ENCODE measurements at places on chromosomes 16 and 17. TPM values are rescaled to one million over a fixed set of nuclear protein-coding genes. Genes with fewer than 3 reads are reported as not detected.

Gene KRT9
- total RNA-seq: not detected

Gene MT1E
- 158 TPM for total RNA-seq

Gene NDUFB10
- total RNA-seq: 85.8 TPM

Gene TUBB3
- total RNA-seq: 2.1 TPM

Gene SHCBP1
- total RNA-seq: 2.1 TPM

Gene GP1BA
- total RNA-seq: 0.92 TPM

Gene KCNJ12
- total RNA-seq: 1.9 TPM

Gene CTF1
- 10.3 TPM for total RNA-seq

GRCh38 chr17:82077617-82078358 lies 12.2 kb upstream of the DUS1L start:
- DNase-seq: no peak

GRCh38 chr17:30234964-30235363 lies 533 bp downstream of the SLC6A4 start:
- no peak for DNase-seq

- no peak for DNase-seq
Measured at GRCh38 chr17:57257195-57257894, 1.0 kb downstream of the MSI2 start.

- DNase-seq: no peak
Measured at GRCh38 chr16:71882505-71883167, 1.3 kb downstream of the ZNF821 start.

- DNase-seq: no peak
Measured at GRCh38 chr17:46061435-46061834, 62.4 kb downstream of the STH start.

- DNase-seq: peak; percentile 85
Measured at GRCh38 chr17:76725580-76726230, 701 bp downstream of the JMJD6 start.

DNA sequence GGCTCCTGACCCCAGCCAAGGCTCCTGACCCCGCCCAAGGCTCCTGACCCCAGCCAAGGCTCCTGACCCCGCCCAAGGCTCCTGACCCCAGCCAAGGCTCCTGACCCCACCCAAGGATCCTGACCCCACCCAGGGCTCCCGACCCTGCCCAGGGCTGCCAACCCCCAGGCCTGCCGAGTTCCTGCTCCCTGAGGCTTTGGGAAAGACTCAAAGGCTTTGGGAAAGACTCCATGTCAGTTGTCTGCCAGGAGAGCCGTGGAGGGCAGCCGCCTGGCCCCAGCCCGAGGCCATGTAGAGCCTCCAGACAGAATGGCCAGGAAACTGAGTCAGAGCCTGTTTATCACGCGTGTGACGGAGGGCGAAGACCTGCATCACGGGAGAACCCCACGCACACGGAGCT lies 21.1 kb downstream of the CBFA2T3 start:
- DNase-seq: peak; percentile 34

- DNase-seq: peak; percentile 55
Measured at GRCh38 chr17:1515640-1516387, 598 bp downstream of the INPP5K start.

GRCh38 chr17:57577751-57578607 lies 167.1 kb downstream of the CCDC182 start:
- no peak for DNase-seq

GRCh38 chr16:74892574-74893461 lies 92.1 kb downstream of the WDR59 start:
- DNase-seq: no peak

DNA sequence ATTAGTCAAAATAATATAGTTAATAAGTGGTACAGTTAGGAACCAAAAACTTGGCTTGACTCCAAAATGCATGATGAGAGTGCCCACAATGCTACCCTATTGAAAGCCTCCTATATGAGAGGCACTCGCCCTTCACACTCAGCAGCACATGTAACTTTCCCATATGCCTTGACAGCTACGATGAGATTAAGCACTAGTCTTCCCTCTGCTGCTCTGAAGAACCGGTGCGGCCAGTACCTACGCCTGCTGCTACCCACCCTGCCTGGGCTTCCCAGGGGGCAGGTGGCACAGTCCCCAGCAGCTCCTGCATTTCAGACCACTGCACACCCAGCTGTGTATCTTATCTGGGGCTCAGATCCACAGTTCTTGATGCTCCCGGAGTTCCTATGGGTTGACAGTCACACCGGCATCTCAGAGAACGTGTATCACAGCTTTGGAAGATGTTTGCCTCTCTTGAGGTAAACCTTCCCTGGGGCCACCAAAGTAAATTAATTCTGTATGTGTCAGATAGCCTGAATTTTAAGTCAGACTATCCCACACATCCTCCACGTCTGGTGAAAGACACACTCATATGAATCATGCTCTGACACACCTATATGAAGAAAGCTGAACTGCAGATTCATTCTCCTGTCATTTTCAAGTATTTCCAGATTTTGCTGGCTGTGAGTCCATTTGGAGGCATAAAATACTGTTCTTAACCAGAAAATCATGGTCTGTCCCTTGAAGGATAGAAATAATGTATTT lies 77.8 kb downstream of the MYH10 start:
- DNase-seq: no peak

DNA sequence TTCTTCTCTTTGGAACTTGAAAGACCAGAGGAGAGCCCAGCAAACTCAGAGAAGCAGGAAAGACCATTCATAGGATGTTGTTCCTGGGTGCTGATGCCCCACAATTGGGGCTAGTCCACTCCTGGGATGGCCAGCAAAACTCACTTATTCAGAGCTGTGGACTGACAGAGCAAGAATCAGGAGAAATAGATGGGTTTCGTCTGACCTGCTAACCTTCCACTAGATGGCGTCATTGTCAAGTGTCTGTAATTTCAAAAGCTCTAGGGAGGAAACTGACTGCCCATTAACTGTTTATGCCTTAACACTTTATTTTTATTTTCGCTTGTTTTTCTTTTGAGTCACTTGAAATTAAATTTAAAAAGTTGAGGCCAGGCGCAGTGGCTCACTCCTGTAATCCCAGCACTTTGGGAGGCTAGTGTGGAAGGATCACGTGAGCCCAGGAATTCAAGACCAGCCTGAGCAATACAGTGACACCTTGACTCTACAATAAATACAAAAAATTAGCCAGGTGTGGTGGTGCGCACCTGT lies 28.7 kb upstream of the MILR1 start:
- no peak for DNase-seq

GRCh38 chr17:5237541-5238016 lies 2.9 kb upstream of the SCIMP start:
- DNase-seq: peak; percentile 72

DNA sequence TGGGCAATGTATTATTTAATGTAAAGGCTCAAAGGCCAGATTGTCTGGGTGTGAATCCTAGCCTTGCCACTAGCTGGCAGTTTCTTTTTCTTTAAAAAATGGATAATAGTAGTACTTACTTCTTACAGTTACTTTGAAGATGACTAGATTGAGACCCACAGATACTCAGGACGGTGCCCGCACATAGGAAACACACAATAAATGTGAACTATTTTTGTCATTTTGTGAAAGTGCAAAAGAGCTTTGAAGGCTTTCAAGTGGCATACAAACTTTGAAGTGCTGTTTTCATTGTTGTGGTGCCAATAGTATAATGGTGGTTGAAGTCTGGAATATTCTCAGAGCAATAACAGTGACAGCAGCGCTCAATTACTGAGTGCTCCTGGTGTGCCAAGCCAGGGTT lies 63.6 kb downstream of the OTOA start:
- no peak for DNase-seq

DNA sequence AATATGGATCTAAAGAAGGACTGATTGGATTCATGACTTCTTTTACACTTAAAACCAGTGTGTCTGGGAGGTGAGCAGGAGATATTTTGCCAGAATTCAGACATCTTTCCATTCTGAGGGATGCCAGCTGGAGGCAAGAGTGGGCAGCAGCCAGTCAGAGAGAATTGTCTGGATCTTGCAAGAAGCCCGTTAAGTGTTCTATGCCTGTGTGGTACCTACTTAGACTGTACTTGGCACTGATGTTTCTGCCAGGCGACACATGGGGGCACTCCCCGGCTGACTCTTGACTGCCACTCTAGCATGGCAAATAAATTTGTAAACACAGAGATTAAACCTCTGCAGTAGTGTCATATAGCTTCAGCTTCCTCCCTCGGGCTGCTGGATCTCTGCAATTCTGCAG lies 247.7 kb downstream of the UTP18 start:
- DNase-seq: no peak

GRCh38 chr17:51103050-51103449 lies 17.6 kb downstream of the SPAG9 start:
- no peak for DNase-seq

DNA sequence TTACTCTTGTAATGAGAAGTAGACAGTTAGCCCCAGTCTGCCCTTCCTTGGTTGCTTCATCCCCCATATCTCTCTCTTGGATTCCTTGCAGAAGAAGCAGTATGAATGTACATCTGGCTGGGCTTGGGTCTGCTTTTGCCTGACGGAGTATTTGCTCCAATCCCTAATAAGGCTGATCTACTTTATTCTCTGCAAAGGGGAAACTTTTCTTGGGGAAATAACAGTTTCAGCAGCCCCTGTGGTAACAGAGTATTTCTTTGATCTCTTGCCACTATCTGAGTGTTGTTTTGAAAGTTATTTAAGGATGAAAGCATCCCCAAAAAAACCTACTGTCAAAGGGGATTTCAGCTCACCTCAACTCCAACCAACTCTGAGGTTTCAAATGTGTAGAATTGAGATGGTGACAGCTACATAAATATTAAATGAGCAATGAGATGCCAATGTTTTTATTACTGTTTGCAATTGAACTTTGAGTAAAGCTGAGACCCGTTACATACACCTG lies 168.9 kb upstream of the NOG start:
- DNase-seq: no peak

- DNase-seq: no peak
Measured at GRCh38 chr16:6725634-6726331, 606.9 kb upstream of the RBFOX1 start.

DNA sequence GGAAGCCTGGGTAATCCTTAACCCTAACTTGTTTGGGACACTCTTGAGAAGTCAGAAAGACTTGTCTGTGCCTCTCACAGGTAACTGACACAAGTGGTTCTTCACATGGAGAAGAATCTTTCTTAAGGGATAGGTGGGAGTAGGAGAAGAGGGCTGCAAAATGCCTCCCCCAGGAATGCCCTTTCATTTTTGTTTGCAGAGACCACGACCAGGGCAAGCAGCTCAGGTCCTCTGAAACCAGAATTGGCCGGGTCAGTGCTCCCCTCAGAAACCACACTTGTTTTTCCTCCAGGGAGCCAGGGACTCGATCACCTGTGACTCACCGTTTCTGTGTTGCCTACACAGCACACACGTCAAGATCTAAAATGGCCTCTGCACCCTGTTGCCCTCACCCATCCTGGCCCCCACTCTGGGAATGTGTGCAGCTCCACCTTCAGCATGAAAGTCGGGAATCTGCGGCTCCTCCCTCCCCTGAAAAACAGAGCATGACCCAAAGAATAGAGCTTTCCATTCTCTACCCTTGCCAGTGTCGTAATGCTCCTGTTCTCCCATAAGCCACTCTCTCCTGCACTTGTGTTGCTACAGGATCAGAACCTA lies 36.1 kb downstream of the HNF1B start:
- DNase-seq: no peak
